GM18507 (cell line): ENCODE measurements at places on chromosomes 7 and 10.
A peak's percentile ranks its signal among the peaks of the same experiment; 100 is the strongest.

GRCh38 chr7:117364339-117365080 is 41.7 kb upstream of the WNT2 start:
- DNase-seq = no peak

DNA sequence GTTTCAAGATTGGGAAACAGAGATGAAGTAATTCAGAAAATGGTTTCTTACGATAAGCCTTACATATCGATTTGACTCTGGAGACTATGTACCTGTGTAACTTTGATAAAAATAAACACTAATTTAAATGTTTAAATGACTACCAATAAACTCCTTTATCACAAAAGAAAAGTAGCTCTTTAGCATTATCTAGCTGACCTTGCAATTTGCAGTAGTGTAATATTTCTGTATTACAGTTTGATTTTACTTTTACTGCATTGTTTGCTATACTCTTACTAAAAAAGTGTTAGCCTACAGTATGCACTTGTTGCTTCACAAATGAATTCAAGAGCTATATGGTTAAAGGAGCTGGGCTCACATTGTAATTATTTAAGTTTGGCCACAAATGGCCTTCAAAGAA is 77.8 kb upstream of the ZNF804B start:
- DNase-seq = no peak

DNA sequence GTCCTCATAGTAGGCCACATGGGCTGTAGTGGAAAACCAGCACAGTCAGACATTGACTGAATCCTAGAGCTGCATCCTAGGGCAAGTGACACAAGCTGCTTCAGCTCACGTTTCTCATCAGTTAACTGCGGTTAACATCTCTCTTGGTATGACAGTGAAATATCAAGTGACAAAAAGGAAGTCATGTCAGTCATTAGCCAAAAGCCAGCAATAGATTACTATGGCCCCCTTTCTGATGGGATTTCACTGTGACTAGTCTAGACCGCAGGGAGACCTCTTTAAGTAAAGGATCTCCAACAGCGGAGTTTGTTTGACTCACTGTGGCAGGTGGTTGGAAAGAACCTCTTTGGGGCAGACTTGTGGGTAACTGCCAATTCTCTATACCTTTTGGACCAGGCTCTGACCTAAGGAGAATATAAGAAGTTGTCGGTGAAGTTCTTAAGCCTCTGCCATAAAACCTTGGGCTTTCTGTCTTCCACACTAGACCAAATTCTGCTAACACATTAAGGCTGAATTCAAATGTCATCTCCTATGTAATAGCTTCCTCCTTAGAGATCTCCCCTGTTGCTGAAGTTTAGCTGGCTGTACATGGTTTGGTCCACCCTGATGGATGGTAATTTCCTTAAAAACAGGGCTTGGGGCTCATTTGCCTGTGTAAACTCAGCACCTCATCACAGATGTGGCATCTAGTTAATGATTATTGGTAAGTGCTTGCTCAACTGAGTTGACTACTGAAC is 115.3 kb downstream of the SGMS1 start:
- peak; percentile 67 for DNase-seq

DNA sequence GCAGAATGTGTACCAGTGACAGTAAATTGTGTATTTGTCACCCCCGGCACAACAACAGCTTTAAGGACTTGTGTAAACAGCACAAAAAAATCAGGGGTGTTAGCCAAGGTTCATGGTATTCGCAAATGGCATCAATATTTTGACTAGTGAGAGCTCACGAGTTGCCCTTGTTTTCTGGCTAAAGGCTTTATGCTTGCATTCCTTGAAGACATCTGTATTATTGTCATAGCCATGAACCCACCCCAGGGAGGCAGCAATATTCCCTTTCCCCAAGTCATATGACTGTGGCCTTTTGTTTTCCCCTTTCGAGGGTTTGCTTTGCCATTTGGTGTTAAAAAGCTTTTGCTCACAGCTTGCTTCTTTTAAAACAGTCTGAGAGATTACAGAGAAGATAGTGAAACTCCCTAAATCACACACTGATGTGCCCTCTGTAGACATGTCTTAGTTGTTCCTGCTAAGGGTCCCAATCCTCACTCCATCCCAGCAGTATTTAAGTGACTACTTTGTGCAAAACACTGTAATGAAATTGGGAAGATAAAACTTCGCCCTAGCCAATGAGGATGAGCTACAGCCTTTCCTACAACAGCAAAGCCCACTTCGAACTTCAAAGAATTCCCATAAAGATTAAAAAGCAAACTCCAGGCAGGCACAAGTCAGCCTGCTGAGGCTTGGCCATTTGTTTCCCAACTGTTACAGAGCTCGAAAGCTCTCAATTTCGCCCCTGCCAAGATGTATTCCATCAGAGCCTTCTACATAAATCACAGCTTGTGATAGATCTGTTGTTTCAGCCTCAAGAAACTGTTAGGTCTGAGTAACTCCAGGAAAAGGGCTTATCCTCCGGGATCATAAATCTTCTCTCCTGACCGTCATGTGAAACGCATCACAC is 172.3 kb downstream of the ADAM12 start:
- no peak for DNase-seq

- DNase-seq = no peak
Observed at GRCh38 chr10:110546077-110546476, 21.4 kb upstream of the SMC3 start.

DNA sequence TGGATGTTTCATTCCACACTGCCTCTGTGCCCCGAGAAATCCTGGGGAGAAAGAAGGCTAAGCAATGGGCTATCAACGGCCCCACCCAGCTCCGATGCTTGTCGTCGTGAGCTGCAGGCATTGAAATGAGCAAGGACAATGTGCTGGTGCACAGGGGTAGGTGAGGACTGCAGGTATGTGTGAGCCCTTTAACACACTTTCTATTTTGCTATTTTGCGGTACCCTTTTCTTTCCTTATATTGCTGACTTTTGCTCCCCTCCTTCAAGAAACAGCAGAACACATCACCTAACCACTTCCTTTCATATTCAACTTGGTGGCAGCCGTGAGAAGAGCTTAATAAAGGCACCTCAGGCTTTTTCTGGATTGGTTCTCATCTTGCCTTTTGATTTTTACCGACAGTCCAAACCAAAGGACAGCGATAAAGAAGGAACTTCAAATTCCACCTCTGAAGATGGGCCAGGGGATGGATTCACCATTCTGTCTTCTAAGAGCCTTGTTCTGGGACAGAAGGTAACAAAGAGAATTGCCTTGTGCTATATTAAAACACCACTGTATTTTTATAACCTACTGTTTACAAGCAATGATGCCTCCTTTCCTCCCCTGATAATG is 39.2 kb downstream of the AIFM2 start:
- no peak for DNase-seq

DNA sequence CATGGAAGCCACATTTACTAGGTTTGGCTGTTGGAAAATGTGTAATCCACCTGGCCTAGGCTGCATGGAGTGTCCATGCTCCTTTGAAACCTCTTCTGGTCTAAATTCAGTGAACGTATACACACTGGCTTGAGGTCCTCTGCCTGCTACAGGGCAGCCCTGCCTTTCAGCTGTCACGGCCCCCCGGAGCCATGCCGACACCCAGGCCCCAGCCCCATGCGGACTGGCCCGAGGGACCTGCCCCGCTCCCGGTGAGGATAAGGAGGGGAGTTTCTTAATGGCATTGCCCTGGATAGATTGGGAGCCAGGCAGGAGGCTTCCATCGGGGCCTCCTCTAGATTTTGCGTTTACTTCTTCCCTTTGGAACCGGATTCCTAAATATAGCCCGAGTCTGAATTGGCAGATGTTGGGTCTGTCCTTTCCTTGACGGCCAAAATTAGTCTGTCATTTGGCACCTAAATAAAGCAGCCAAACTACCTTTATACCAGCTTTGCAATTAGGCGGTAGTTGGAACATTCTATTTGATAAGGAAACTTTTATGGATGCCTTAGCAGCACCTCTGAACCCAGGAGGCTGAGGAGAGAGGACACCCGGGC is 72.1 kb upstream of the SH2B2 start:
- DNase-seq = no peak

DNA sequence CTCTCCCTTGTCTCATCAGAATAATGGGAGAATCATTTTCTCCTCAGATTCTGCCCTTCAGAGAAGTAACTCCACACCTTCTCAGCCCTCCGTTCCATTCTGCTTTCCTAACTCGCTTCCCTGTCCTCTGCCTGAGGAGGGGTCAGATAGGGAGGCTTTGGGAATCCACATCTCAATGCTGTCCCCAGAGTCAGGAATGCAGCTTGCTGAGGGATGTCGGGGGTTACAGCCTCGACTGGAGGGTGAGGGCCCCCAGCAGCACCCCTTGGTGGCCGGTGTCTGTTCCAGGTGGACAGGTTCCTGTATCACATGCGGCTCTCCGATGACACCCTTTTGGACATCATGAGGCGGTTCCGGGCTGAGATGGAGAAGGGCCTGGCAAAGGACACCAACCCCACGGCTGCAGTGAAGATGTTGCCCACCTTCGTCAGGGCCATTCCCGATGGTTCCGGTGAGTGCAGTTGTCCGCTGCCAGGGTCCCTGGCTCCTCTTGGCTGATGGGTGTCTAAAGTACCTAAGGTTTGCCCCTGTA is 6.9 kb downstream of the HKDC1 start:
- no peak for DNase-seq

DNA sequence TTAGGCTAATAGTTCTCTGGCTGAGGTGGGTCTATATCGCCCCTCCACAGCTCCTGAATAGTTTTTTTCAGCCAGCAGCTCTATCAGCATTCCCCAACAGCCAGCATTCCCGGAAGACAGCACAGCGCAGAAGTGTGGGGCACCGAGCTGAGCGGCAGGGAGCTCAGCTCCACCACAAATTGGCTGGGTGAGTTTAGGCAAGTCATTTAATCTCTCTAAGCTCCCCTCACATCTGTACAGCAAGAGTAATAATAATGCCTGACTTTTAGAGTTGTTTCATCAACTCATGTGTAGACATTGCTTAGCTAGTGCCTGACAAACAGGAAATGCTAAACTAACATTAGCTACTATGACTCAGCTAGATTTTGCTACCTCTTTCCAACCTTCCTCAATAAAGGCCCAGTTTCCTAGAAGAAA is 247.9 kb upstream of the PTN start:
- DNase-seq = no peak

DNA sequence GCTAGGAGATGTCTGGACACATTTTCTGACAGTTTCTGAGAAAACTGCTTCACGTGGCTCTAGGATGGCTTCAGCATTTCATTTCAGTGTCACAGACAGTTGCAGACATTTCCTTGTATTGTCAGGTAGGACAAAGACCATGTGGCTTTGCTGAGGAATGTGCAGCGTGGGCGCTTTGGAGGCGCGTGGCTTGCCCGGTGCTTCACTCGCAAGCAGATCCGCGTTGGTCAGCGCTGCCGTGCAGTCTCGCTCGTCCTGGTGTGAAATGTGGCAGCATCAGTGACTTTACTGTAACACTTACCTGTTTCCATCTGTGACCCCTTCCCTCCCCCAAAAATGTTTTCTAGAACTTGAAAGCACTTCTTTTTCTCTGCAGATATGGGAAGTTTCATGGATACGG is 340.5 kb downstream of the SDK1 start:
- no peak for DNase-seq

DNA sequence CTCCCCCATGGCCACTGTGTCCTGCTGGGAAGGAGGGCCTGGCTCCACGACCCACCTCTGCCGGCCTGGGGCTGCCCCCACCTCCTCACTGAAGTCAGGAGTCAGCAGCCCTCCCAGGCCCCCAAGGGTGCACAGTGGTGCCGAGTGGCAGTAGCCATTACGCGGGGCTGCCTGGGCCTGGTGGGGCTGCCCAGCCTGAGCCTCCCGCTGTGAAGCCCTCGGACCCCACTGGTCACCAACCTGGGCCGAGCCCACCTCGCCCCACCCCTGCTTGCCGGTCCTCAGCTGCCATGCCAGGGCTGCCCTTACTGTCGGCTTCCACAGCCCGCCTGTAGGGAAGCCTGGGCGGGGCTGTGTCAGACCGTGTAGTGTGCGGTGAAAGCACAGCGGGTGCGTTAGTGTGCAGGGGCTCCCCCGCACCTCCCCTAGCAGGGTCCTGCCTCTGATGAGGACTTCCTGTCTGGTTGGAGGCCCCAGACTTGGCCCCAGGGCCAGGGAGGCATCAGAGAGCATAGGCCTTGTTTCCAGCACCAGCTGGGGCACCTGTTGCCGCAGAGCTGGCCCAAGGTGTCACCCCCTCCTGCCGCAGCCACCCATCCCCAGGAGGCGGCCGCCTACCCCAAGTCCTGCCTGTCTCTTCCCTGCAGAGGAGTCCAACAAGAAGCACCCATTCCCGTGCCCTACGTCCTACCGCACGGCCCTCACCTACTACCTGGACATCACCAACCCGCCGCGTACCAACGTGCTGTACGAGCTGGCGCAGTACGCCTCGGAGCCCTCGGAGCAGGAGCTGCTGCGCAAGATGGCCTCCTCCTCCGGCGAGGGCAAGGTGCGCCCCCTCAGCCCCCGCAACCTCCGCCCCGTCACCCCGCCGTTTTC is 10.0 kb downstream of the TMEM120A start:
- DNase-seq = no peak

GRCh38 chr7:158432369-158433341 is 155.0 kb downstream of the PTPRN2 start:
- no peak for DNase-seq

DNA sequence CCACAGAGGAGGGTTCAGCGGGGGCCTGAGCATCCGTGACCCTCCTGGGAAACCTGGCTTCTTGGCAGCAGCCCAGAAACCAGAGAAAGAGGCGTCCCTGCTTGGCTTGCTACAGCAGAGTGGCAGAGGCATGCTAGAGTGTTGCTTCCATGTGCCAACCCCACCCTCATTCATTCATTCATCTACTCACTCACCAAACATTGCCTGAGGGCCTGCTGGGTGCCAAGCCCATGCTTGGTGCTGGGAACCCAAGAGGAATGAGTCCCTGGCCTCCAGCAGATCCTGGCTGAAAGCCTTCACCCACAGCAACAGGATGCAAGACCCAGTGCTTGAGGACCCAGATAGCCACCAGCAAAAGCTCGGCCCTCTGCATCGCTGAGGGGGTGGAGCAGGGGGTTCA is 129.0 kb downstream of the CDH23 start:
- DNase-seq = no peak

- DNase-seq = no peak
Observed at GRCh38 chr10:116521424-116522290, 24.1 kb upstream of the PNLIP start.

GRCh38 chr10:19993714-19994315 is 177.6 kb downstream of the PLXDC2 start:
- DNase-seq = no peak

GRCh38 chr10:33240931-33241330 is 93.5 kb downstream of the NRP1 start:
- no peak for DNase-seq

DNA sequence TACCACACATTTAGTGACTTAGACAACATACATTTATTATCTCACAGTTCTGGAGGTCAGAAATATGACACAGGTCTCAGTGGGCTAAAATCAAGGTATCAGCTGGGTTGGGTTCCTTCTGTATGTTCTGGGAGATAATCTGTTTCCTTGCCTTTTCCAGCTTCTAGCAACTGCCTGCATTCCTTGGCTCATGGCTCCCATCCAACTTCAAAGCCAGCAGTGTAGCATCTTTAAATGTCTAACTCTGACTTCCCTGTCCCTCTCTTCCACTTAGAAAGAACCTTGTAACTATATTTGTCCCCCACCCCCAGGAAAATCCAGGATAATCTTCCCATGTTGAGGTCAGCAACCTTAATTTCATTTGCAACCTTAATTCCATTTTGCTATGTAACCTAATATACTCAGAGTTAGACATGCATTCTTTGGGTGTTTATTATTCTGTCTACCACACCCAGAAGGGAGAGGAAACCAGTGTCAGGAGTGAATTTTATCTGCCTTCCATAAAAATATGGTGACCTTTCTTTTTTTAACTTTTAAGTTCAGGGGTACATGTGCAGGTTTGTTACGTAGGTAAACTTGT is 57.3 kb upstream of the SMIM30 start:
- DNase-seq = no peak
